ENCODE measurements at places on chromosomes 5 and 9. TPM values are rescaled to one million over a fixed set of nuclear protein-coding genes. Genes with fewer than 3 reads are reported as not detected.

The PDLIM4 gene
- polyA plus RNA-seq = 214 TPM

The TEK gene
- polyA plus RNA-seq = 4.9 TPM

The PRSS3 gene
- polyA plus RNA-seq = 7.7 TPM

The ADAMTS19 gene
- polyA plus RNA-seq = 0.17 TPM

The NUTM2G gene
- not detected for polyA plus RNA-seq

The S100Z gene
- polyA plus RNA-seq = not detected

The CATSPER3 gene
- 0.12 TPM for polyA plus RNA-seq

The DNM1 gene
- 19.3 TPM for polyA plus RNA-seq

The GALNT12 gene
- polyA plus RNA-seq = 2.3 TPM

The PCDHA5 gene
- polyA plus RNA-seq = not detected

The SLC45A2 gene
- polyA plus RNA-seq = 0.07 TPM

The SUSD3 gene
- polyA plus RNA-seq = 1.5 TPM

The ANKRD20A1 gene
- not detected for polyA plus RNA-seq
